ENCODE measurements at places on chromosomes 1 and 21.

GRCh38 chr1:9902060-9902452, 8.0 kb downstream of the CTNNBIP1 start:
- no peak for DNase-seq

DNA sequence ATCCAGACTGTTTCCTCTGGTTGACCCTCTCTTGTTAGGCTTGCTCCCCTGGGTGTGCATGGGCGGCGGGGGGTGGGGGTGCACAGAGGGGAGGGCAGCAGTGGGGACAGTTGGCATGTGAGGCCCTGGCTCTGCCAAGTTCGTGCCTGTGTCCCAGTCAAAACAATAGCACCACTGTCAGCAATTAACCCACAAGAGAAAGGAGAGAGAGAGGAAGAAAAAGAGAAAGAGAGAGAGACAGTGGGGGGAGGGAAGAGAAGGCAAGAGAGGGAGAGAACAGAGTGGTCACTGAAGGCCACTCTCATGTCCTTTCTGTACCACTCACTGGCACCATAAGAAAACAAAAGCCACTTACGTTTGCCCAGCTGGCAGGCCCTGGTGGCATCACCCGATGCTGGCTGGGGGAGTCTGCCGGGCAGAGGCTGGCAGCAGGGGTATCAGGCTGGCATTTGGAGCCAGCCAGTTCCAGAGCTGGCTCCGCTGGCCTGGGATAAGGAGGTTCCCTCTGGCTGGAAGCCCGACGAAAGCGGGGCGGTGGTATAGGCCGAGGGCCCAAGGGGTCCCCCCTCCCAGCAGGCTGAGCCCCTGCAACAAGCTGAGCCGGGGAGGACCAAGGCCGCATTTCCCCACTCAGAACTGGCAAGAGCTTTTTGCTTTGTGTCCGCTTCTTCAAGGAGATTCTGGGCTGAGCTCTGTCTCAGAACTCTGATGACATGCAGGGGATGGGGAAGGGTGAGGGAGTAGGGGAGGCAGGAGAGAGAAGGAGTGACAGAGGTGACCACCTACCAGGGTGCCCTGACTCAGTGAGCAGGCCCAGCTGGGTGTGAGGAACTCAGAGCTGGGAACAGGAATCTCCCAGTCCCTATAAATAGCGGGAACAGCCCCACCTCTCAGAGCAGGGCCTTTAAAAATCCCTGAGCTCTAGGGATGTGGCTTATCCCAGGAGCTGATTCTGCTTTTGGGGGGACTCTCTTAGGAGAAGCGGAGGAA, 27.9 kb downstream of the PIK3C2B start:
- no peak for DNase-seq

DNA sequence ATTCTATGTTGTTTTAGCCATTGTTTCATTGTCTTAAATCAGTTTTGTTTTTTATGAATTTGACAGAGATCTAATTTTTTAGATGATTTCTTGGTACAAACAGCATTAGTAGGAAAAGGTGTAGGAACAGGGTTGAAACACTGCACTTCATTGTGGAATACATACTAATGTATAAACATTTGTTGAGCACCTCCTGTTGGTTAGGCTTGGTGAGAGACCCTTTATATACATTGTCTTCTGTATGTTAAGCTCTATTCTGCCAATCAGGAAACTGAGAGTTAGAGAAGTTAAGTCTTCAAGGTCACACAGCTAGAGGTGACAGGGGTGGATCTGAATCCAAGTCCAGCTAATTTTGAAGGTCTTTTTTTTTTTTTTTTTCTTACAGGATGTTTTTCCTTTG, 192.7 kb downstream of the VPS13D start:
- no peak for DNase-seq

DNA sequence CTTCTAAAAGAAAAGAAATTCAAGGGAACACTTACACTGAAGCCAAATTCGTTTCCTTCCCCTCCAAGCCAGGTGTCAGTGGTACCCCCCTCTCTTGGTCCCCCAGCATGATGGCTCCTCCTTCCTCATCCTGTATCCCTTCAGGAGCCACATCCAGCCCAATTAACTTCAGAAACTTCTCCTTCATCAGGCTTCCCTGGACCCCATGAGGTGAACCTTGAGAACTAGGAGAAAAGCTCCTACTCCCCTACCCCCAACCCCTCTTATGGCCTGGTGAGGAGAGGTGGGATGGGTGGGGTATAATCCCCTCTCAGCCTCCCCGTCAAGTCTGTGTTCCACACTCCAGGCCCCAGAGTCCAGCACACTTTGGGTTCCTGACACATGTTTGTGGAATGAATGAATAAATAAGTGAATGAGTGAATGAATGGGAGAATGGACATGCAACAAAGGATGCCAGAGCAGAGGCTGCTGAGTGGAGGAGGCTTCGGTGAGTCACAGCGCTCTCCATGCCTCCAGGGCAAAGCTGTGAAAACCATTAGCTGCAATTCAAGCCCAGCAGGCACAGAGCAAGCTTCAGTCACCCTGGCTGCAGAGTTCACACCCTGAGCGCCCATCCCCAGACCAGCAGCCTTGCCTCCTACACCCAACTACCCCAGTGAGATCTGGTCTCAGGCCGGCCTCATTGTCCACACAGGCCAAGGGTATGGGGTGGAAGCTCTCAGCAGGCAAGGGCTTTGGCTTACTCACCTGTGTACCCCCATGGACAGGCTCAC, 43.8 kb downstream of the BATF3 start:
- peak; percentile 86 for DNase-seq

- DNase-seq: peak; percentile 83
Measured at GRCh38 chr1:17207966-17208418, 3.1 kb downstream of the PADI1 start.

DNA sequence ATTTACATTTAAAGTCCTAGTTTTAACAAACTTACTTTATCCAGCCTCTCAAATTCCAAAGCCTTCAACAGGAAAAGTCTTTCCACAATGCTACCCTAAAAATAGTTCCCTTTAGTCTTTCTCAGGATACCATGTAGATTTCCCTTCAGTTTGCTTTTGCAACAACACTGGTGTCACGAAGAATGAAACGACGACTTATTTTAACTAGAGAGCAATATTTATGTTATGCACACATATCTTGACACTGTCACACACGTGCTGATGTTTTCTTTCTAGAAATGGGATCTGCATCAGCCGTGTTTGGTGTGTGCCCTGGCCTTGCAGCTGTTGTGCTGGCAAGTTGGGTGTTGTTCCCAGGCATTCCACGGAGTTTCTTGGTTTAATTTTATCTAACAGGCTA, 75.5 kb downstream of the SIPA1L2 start:
- no peak for DNase-seq

- no peak for DNase-seq
Measured at GRCh38 chr1:31302709-31303441, 6.0 kb downstream of the ZCCHC17 start.

DNA sequence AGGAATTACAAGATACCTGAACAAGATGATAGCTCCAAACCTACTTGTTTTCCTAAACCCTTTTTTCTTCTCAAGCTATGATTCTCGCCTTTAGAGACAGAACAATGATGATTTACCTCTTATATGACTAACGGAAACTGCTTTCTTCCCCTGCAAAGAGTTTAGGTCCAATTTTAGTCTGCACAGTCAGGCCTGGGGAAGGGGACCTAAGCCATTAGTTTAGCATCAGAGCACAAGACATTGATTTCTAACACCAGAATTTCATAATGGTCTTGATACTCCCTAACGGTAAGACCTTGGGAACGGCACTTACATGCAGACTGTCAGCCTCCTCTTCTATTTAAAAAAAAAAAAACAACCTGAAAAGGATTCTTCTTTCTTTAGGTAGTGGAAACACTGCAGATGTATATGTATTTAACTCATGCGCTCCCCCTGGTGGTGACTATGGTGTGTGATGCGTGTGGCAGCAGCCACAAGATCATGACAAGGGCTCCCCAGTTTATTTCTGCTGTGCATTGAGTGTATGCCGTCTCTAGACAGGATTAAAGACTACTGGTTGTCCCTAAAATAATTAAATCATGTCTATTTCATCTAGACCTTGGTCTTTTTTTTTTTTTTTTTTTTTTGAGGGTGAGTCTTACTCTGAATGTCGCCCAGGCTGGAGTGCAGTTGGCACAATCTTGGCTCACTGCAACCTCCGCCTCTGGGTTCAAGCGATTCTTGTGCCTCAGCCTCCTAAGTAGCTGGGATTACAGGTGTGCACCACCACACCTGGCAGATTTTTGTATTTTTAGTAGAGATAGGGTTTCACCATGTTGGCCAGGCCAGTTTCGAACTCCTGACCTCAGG, 37.3 kb upstream of the TMEM222 start:
- peak; percentile 69 for DNase-seq

GRCh38 chr1:247656221-247656875, 23.2 kb downstream of the OR13G1 start:
- DNase-seq: no peak

- DNase-seq: no peak
Measured at GRCh38 chr1:52825868-52826267, 16.7 kb upstream of the ZYG11A start.

Measured in PC-9 (cell line).